ENCODE measurements at places on chromosomes 11 and 22.

DNA sequence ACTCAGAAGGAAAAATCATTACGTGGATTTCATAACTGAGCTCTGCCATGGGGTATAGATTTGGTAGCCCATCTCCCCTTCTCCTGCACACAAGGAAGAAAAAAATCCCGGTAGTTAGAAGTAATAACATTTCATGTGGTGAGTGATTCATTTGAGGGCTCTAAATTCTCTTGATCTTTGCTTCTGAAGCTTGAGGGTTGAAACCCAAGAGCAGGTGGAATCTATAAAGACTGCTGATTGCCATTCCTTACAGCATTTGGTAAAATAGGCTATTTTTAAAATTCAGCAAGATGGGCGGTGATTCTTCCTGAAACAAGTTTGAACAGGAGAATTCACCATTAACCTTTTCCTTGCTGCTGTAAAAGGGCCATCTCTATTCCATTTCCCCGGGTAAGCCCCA is 266.1 kb downstream of the CADM1 start:
- DNase-seq: no peak

GRCh38 chr11:8697054-8697453 is 14.5 kb downstream of the RPL27A start:
- no peak for DNase-seq

- DNase-seq: peak; percentile 24
Measured at GRCh38 chr22:35329114-35329847, 29.6 kb downstream of the TOM1 start.

GRCh38 chr22:46001426-46002106 is 24.6 kb upstream of the WNT7B start:
- DNase-seq: no peak

- DNase-seq: no peak
Measured at GRCh38 chr22:25223269-25223850, 3.9 kb downstream of the CRYBB2 start.

- no peak for DNase-seq
Measured at GRCh38 chr11:119619665-119620064, 109.3 kb downstream of the NECTIN1 start.

- peak; percentile 53 for DNase-seq
Measured at GRCh38 chr11:62264004-62264403, 6.0 kb upstream of the SCGB2A2 start.

- no peak for DNase-seq
Measured at GRCh38 chr11:107494055-107494454, 36.4 kb upstream of the CWF19L2 start.

- peak; percentile 46 for DNase-seq
Measured at GRCh38 chr11:94325681-94326080, 21.3 kb downstream of the IZUMO1R start.

DNA sequence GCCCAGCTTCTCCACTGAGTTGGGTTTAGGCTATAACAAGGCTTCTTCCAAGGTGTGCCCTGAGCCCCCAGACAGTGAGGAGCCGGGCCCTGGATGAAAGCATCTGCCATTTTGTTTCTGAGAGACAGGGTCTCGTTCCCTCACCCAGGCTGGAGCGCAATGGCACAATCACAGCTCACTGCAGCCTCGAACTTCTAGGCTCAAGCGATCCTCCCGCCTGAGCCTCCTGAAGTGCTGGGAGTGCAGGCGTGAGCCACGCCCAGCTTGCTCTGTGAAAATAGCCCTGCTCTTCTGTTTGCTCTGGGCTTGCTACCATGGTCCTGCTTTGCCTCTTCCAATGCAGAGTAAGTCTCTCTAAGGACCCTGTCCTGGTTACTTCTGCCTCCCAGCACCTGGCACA is 6.7 kb downstream of the DENND6B start:
- DNase-seq: no peak

GRCh38 chr22:50078761-50079160 is 6.5 kb downstream of the MLC1 start:
- DNase-seq: no peak

- DNase-seq: no peak
Measured at GRCh38 chr22:27674261-27674923, 127.2 kb downstream of the MN1 start.

DNA sequence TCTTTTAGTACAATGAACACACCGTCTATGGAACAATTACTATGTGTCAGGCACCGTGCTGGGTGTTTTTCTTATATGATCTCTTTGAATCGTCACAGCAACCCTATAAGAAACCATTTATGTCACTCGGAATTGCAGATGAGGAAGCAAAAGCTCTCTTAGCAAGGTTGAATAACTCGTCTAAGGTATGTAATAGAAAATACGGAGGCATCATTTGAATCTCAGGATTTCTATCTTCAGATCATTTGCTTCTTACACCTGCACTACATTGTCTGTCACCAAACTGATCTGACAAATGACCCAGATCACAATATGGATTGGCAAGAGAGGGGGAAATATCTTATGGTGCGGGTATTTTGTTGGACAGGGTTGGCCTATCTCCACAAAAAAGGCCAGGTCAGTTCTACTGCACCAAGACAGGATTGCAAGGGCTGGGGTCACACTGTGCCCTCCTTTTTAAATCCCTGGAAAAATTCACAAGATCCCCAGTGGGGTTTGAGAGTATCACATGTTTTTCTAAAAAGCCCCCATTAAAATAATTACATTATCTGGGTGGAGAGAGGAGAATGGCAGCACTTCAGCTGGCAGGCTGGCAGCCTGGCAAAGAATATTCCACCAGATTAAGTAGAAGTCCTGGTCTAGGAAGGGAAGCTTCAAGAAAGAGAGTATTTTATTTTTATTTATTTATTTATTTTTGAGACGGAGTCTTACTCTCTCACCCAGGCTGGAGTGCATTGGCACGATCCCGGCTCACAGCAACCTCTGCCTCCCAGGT is 110.7 kb upstream of the CLMP start:
- no peak for DNase-seq

DNA sequence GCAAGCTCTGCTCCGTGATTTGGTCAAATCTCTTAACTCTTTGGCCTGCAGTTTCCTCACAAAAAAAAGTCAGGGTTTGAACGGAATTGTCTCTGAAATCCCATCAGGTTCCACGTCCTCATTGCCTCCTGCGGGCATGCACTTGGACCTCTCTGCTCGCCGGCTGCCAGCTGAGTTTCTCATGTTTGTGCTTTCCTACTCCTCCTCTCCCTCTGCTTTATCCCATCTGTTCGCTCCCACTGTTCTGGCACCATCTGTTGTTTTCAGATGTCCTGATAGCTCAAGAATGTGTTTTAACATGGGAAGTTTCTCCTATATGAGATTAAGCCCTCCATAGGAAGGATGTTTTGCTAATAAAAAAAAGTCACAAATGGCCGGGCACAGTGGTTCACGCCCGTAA is 49.4 kb upstream of the ARHGAP42 start:
- no peak for DNase-seq

GRCh38 chr11:2237457-2238238 is 32.7 kb downstream of the ASCL2 start:
- DNase-seq: no peak

GRCh38 chr11:105111145-105111944 is 28.2 kb downstream of the CARD18 start:
- DNase-seq: no peak

DNA sequence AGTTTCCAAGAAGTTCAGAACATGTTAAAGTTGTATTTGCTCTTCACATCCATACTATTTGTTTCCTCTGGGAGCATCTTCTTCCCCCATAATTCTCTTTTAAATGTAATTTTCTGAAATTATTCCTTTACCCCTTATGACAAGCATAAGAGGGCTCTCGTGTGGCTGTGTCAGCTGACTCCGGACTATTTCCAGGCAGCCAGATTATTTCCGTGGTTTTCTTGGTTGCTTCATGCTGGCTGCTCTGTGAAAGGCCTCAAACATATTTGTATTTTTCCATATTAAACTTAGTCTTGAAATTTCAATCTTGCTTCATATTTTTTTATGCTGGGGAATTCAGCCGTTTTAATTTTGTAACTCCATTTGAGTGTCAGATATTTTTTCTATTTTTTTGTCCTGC is 2.8 kb upstream of the MMP1 start:
- DNase-seq: no peak

- no peak for DNase-seq
Measured at GRCh38 chr22:30949934-30950660, 18.5 kb downstream of the MORC2 start.

DNA sequence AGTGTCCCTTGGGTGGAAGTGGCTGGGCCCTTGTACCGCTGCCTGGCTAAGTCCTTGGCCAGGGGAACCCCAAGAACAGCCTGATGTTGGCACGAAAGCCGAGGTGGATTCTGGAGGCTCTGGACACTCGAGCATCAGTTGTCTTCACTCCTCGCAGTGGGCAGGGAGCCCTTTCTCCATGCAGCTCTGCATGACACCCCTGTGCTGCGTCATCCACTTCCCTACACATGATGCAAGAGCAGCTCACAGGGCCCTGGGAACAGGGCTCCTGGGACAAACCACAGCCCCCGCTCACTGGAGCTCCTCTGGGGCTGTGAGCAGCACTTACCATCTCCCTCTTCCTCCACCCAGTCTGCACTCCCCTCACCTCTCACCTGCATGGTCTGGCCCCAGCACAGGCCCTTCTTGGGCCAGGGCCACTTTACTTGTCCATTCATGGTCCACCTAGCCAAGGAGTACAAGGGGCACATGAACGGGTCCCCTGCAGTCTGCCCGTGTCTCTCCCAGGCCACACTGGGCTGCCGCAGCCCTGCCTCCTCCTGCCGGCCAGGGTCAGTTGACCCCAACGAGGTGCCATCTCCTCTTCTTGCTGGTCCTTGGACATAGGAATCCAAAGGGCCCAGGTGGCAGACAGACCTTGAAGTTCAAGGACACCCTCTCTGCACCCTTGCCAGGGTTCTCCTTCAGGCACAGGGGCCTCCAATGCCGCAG is 66.5 kb downstream of the IGF2 start:
- peak; percentile 49 for DNase-seq

DNA sequence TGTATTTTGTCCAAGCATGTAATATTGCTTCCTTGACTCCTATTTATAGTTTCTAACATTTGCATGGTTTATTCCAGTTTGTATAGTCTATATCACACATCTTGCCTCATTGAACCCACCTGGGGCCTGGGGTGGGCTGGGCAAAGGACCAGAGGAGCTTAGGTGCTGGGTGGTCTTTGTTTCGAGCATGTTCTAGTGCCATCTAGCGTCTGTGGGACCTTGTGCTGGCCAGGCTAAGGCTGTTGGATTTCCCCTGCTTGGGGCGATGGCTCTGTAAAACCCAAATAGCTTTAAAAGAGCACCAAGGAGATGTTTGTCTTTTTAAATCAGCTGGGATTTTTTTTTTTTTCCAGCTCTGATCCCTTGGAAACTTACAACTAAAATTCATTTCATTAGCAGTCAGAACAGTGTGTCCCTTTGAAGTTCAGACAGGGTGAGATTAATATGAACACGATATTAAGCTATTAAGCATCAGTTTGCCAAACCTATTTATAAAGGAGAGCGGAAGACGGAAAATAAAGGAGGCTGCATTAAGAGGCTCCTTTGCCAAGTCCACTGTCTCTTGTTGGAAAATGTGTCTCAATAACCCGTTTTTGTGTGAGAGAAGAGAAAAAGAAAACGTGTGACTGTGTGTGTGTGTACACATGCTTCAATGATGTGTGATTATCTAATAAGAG is 157.4 kb downstream of the COMMD9 start:
- peak; percentile 63 for DNase-seq

DNA sequence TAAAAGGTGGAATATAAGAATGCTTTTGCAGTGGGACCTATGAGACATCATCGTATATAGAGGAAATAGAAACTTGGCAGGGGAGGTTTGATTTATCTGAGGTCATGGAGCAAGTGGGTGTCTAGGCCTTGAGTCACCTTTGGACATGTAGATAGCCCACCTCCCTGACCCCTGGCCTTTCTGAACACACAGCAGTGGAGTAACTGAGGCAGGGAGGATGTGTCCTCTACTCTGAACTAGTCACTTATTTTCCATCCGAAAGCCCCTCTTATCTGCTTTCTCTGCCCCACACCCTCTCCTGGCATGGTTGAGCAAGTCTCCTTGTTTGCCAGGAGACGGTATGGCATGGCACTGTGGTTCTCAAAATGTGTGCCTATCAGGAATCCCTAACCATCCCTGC is 7.9 kb downstream of the CD82 start:
- DNase-seq: peak; percentile 59

- peak; percentile 82 for DNase-seq
Measured at GRCh38 chr22:40620464-40621046, 16.0 kb downstream of the MRTFA start.

- DNase-seq: no peak
Measured at GRCh38 chr11:6497069-6497839, at the start of gene DNHD1. Gene DNHD1 (plus strand): TSS chr11:6497280. CDS start chr11:6498216, 936 bp downstream.

- no peak for DNase-seq
Measured at GRCh38 chr11:111474432-111474831, 37.8 kb downstream of the BTG4 start.

DNA sequence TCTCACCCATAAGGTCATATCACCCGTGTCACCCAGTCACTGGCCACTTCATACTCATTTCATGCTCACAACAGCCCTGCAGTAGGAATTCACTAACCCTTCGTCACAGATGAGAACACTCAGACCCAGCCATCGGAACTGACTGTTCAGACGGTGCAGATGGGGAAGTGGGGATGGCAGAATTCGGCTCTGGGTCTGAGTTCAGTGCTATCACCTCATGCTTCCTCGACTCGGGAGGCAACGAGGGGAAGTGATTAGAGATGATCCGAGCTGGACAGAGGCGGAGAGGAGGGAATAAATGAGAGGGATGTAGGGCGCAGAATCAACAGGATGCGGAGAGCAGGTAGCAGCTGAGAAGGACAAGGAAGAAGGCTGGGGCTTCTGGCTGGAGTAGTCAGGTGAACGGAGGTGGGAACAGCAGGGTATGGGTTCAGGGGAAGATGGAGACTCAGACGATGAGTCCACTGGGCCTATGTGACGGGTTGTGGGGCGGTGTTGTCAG is 4.7 kb downstream of the B3GNT6 start:
- DNase-seq: peak; percentile 48

DNA sequence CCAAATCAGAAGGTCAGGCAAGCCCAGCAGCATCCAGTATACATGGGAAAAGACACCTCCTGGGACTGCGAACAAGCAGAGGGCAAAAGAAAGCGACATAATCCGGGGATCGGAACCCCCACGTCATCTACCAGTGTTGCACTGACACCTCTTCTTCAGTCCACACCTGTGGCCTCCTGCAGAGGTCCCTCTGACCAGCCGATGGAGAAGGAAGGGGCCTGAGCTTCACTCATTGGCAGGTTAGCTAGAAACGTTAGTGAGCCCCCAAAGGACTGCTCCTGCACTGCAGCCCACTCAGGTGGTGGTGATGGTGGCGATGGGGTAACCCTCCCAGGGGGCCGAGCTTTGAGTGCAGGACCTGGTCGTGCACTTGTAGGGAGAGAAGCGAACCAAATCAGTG is 22.1 kb downstream of the ASCL2 start:
- DNase-seq: no peak

DNA sequence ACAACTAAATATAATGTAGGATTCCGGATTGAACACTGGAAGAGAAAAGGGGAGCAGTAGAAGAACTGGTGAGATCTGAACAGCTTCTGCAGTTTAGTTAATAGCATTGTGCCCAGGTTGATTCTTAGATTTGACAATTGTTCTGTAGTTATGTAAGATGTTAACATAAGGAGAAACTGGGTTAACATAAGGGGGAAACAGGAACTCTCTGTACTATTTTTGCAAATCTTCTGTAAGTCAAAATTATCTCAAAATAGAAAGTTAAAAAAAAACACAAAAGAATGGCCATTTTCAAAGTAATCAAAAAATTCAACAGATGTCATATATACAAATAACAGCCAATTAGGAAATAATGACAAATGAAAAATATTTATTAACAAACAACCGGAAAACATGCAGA is 18.7 kb upstream of the LRP5 start:
- no peak for DNase-seq

- DNase-seq: no peak
Measured at GRCh38 chr11:1838426-1839144, at the start of gene TNNI2. Gene TNNI2 (plus strand): TSS chr11:1838981. CDS start chr11:1839697, 716 bp downstream.

GRCh38 chr11:42410251-42410955 is 901.4 kb upstream of the API5 start:
- DNase-seq: no peak

- DNase-seq: no peak
Measured at GRCh38 chr11:43542750-43543712, 137.5 kb upstream of the HSD17B12 start.

Measured in ELR (cell line).